ENCODE measurements at places on chromosomes 2 and 18. TPM values are rescaled to one million over a fixed set of nuclear protein-coding genes. Genes with fewer than 3 reads are reported as not detected.

- DNase-seq = no peak
Measured at GRCh38 chr18:73881396-73881917, 266.2 kb downstream of the FBXO15 start.

- no peak for DNase-seq
Measured at GRCh38 chr2:204491528-204491927, 53.7 kb upstream of the PARD3B start.

DNA sequence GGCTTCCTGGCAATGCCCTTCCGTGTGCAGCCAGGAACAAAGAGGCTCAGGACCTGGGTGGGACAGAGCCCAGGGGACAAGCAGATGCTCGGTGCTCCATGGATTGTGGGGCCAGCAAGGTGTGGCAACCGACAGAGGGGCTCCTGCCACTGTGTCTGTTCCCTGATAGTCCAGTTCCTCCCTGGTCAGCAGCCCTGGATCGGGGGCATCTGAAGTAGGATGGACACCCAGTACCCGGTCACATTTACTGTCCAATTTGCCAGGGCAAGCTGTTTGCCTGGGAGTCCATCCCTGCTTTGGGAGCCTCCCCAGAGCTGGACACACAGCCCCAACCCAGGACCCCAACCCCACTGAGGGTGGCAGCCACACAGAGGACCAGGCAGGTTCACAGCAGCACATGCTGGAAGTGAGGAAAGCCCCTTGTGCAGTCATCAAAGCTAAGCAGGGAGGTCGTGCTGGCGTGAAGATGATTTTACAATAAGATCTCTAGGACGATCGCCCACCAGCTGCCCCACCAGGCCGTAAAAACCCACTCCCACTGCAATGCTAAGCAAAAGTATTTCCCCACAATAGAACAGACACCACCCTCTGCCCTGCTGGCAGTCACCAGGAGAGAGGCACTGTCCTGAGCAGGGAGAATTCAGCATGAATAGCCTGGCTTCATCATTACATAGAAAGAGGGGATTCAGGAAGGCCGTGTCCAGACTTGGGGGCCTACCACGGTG, 141.7 kb downstream of the NDUFA10 start:
- DNase-seq = no peak

- DNase-seq = no peak
Measured at GRCh38 chr2:109435066-109435690, 178.6 kb downstream of the SEPTIN10 start.

DNA sequence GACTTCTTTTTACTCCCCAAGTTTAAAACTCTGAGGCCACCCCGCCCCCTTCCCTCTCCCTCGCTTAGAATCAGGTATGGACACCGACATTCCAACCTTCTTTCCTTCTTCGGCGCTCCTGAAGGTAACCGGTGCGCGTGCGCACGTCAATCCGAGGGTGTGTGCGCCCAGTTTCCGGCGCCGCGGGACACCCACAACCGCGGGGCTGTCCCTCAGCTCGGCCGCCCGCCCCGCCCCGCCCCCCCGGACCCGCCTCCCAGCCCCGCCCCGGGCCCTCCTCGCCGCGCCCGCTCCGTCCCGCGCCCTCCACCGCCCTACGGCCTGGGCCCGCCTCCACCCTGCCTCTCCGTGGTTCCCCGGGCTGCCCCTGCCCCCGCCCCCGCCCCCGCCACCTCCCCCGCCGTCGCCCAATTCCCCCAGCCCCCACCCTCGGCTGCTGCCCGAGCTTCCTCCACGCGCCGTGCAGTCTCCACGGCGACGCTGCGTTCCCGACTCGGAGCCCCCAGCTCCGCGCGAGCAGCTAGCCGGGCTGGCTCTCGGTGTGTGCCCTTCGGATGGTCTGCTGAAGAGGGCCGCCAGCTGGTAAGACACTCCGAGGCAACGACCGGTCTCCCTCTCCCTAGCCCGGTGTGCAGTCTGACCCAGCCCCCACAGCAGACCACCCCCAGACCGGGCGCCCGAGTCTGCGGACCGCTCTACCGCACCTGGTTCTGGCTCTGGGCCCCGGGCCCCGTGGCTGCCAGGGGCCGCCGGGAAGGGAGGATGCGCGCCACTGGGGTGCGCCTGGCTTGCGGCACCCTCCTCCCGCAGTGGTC, 635 bp downstream of the ERICH2 start:
- peak; percentile 91 for DNase-seq

GRCh38 chr2:215290980-215291599, 20.8 kb upstream of the ATIC start:
- no peak for DNase-seq

GRCh38 chr2:216949700-216950413, 90.0 kb upstream of the TNP1 start:
- no peak for DNase-seq

DNA sequence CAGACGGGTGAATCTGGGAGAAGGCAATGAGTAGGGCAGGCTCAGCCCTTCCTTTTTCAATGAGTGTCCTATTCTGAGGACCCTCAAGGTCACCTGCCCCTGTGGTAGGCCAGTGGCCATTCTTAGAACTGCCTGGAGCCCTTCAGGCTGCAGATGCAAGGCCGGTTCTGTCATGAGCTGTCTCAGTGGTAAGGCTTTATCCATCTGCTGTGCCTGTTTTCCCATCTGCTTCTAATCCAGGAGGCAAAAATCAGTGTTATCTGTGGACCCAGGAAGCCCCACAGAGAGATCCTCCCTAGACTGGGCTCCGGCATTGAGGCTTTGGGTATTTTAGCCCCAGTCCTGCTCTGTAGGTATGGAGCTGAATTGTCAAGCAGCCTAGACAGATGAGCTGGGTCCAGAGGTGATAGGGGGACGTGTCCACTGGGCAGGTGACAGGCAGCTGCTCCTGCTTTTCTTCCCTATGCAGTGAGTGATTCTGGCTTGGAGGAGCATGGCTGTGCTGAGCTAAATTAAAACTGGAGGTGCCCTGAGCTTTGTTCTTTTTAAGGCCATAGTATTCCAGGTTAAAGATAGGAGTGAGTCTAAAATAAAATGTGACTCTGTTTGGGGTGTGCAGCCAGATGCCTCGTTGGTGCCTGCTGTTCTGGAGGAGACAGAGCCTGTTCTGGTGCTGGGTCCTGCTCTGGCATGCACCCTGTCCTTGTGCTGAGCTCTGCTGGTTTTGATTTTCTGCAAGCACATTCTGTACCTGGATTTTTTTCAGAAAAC, 92.5 kb downstream of the FHOD3 start:
- DNase-seq = peak; percentile 62

DNA sequence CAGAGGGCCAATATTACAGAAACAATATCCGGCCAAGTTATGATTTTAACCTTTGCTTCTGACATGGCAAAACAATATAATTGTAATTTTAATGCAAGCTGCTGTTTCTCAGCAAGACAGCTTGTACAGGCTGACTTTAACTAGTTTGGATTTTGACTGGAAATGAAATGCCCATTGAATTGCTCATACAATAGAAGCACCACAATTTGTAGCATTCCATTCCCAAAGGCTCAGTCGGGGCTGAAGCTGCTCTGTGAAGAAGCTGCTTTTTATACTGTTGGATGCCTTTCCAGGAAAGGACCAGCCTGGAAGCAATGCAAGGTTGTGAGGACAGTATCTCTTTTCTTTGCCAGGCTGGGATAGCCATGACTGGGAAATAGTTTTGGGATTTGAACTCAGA, 677.0 kb upstream of the FANCL start:
- no peak for DNase-seq

- DNase-seq = no peak
Measured at GRCh38 chr2:205276116-205276777, 406.1 kb upstream of the NRP2 start.

DNA sequence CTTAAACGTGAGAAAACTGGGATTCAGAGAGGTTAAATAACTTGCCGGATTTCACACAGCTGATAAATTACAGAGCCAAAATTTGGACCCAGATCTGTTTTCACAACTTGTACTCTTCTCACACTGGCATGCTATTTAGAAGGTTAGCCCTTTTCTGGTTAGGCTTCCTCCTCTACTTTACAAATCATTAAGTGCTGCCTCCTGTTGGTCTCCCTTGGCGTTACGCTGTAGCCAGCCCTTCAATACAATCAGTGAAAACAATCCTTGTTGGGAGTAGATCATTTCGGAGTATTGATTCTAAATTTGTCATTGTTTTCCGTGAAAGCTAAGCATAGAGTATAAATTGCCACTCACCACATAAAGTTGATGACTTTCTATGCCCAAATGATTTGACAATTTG, 153.5 kb downstream of the ARHGAP15 start:
- no peak for DNase-seq

DNA sequence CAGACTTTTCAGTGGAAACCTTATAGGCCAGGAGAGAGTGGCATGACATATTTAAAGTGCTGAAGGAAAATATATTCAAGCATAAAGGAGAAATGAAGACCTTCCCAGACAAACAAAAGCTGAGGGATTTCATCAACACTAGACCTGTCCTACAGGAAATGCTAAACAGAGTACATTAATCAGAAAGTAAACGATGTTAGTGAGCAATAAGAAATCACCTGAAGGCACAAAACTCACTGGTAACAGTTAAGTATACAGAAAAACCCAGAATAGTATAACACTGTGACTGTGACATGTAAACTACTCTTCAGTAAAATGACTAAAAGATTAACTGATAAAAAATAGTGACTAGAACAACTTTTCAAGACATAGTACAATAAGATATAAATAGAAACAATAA, 87.4 kb downstream of the ATP8B1 start:
- DNase-seq = no peak

- DNase-seq = no peak
Measured at GRCh38 chr2:61784643-61785042, 69.2 kb downstream of the FAM161A start.

GRCh38 chr2:168136392-168136977, 110.9 kb downstream of the STK39 start:
- no peak for DNase-seq

Gene DGUOK
- 47.4 TPM for polyA plus RNA-seq

Gene TMSB10
- 805 TPM for polyA plus RNA-seq

Gene MAPK4
- polyA plus RNA-seq = 15.5 TPM

Gene MYL12A
- 1,833 TPM for polyA plus RNA-seq

Gene ANKRD29
- polyA plus RNA-seq = 3.2 TPM

Gene DSC3
- polyA plus RNA-seq = 0.16 TPM

Gene SERPINB4
- not detected for polyA plus RNA-seq

Gene GAREM1
- polyA plus RNA-seq = 2.9 TPM

Gene CNDP1
- polyA plus RNA-seq = 0.05 TPM

Gene MROH2A
- polyA plus RNA-seq = not detected
